ENCODE measurements at places on chromosomes 2 and 18.

- no peak for DNase-seq
Observed at GRCh38 chr2:71782323-71782722, 329.0 kb downstream of the DYSF start.

- no peak for DNase-seq
Observed at GRCh38 chr18:9280849-9281248, 53.7 kb upstream of the TWSG1 start.

- no peak for DNase-seq
Observed at GRCh38 chr2:176642074-176642473, 372.8 kb downstream of the MTX2 start.

DNA sequence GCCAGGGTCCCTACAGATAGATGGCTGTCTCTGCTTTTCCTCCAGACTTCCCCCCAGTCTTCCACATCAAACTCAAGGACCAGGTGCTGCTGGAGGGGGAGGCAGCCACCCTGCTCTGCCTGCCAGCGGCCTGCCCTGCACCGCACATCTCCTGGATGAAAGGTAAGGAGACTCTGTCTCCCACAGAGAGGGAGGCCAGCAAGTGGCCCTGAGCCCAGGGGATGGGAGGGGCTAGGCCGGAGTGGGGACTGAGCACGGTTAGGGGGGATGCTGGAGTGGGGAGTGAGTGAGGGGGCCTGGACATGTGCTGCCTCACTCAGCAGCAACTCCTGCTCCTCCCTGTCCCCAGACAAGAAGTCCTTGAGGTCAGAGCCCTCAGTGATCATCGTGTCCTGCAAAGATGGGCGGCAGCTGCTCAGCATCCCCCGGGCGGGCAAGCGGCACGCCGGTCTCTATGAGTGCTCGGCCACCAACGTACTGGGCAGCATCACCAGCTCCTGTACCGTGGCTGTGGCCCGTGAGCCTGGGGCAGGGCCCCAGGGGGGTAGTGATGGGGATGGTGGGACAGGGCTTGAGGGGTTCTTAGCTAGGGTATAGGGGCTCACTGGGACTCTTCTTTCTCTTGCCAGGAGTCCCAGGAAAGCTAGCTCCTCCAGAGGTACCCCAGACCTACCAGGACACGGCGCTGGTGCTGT is 10.4 kb upstream of the GMPPA start:
- DNase-seq: no peak

GRCh38 chr18:24959051-24959476 is 392.9 kb downstream of the ZNF521 start:
- no peak for DNase-seq

DNA sequence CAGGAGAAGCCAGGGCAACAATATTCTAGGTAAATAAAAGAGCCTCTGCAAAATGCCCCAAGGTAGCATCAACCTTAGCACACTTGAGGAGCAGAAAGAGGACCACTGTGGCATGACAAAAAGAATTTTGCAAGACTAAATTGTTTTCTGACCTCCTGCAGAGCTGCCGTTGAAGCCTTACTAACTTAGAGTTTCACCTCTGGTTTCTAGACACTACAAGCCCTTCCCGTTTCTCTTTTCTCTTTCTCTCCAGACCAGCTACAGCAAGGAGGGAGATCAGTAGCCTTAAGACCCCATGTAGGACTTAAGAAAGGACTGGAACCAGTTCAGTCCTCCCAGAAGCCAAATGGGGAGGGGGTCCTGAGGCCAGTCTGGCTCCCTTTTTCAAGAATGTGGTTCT is 73.3 kb upstream of the SP3 start:
- no peak for DNase-seq

DNA sequence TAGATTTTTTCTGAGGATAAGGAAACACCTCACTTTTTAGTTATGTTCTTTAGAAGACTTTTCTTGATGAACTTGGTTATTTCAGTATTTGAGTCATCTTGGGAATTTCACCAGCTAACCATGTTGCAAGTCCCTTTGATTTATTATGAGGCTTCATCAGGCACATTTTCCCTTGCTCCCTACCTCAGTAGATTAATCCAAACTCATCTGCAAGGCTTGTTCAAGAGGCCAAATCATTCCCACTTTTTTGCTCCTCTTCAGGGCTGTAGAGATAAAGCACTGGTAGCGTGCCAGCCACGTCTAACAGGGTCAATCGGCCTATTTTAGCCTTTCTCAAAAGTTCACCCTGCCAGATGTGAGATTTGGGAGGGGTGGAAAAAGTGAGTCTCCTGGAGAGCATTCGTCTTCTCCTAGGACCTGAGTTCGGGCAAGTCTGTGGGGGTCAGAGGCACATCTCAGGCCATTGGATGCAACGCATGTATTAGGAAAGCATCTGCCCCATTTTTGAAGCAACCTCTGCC is 120.3 kb downstream of the RDH14 start:
- no peak for DNase-seq

DNA sequence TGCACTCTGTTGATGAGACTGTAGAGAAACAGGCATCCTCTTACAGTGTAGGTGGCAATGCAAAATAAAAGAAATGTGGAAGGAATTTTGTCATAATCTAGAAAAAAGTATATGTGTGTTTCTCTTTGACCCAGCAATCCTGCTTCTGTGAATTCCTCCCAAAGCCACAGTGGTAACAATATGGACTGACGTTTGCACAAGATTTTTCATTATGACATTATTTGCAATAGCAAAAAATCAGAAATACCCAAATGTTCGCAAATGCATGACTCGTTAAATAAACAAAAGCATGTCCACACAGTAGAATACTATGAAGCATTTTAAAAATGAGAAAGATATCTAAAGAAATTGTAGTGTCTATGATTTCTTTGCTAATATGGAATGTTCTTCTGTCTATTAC is 255.2 kb upstream of the NRP2 start:
- no peak for DNase-seq

- DNase-seq: no peak
Observed at GRCh38 chr2:26946841-26947784, 23.3 kb upstream of the MAPRE3 start.

GRCh38 chr2:10036095-10036884 is 7.1 kb upstream of the KLF11 start:
- DNase-seq: no peak

- peak; percentile 11 for DNase-seq
Observed at GRCh38 chr2:241009601-241010530, 11.4 kb downstream of the SNED1 start.

GRCh38 chr2:47077442-47078117 is 77.5 kb downstream of the STPG4 start:
- no peak for DNase-seq

GRCh38 chr2:218446547-218446946 is 27.6 kb downstream of the VIL1 start:
- no peak for DNase-seq

- DNase-seq: no peak
Observed at GRCh38 chr2:202016579-202017227, 17.0 kb upstream of the FZD7 start.

GRCh38 chr18:9103376-9103873 is 926 bp downstream of the NDUFV2 start:
- peak; percentile 11 for DNase-seq

DNA sequence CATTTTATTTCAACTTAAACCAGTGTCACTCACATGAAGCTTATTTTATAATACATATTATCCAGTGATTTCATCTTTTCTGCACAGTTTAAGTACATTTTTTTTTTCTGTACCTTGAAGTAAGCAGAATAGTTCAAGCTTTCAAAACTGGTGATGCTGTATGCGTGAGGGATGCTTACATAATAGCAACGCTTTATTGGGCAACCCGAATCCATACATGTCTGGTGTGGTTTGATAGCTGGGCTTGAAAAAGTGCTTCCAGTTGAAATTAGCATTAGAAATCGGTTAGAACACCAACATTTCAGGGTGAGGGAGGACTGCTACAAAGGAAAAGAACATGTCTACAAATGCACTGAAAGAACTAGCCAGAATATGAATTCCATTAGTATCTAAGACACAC is 117.4 kb downstream of the MBP start:
- no peak for DNase-seq

DNA sequence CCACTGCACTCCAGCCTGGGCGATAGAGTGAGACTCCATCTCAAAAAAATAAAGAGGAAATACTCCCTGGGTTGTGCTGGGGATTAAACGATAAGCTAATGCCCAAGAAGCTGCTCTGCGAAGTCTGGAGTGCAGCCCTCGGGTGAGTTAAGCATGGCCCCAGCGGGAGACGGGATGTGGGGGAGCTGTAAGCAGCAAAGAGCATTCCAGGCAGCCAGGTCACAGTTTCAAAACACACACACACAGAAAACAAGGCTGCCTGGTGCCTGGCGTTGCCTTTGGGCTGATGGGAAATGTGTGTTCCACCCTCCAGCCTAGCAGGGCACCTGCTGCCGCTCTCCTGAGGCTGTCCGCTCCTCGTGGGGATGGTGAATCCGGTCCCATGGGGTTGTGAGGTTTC is 24.1 kb downstream of the ODC1 start:
- no peak for DNase-seq

- no peak for DNase-seq
Observed at GRCh38 chr2:84297155-84297554, 161.9 kb downstream of the SUCLG1 start.

- DNase-seq: no peak
Observed at GRCh38 chr2:74566076-74566753, 11.7 kb downstream of the DOK1 start.

- no peak for DNase-seq
Observed at GRCh38 chr2:241931084-241931975, 61.8 kb downstream of the RTP5 start.

DNA sequence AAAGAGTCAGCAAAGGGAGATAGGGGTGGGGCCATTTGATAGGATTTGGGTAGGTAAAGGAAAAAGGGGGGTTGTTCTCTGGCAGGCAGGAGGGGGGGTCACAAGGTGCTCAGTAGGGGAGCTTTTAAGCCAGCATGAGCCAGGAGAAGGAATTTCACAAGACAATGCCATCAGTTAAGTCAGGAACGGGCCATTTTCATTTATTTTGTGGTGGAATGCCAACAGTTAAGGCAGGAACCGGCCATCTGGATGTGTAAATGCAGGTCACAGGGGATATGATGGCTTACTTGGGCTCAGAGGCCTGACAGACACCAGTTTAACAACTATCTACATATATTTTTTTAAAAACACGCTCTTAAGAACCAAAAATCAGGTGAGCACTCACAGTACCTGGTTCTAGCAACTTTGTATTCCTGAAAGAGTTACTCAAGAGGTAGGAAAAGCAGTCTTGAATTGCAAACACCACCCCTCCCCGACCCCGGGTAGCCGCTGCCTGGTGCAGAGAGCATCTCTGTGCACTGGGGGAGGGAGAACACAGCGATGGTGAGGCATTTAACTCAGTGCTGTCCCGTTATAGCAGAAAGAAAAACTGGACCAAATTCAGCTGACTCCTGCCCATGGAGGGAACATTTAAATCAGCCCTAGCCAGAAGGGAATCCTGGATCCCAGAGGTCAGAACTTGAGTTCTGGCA is 414.5 kb upstream of the KLHL29 start:
- no peak for DNase-seq

DNA sequence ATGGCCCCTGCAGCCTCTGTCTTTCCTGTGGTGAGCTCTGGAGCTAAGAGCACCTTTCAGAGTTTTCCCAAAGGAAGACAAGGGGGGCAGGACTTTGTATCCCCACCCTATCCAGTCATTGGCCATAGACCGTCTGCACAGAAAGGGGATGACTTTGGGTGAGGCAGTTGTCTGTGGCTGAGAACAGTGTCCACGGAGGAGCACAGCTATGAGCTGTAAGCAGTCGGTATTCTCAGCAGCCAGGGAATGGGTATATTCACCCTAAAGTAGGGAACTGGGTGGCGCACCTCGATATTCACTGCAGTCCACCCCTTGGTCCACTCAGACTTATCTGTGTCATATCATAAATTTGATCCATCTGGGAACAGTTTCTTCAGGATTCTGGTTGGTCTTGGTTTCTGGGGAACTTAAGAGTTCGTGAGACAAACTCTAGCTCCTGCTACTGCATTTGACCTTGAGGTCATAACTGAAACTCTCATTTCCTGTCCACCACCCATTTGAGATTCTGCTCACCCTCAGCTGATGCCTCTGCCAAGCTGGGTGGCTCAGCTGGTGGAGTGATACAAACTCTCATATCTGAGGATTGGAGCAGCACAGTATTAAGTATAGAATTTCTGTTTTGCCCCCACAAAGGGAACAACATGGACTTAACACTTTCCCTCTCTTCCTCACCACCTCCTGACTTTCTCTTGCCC is 45.2 kb upstream of the SCG2 start:
- no peak for DNase-seq

GRCh38 chr2:105328281-105329196 is 996 bp downstream of the TGFBRAP1 start:
- DNase-seq: peak; percentile 53

DNA sequence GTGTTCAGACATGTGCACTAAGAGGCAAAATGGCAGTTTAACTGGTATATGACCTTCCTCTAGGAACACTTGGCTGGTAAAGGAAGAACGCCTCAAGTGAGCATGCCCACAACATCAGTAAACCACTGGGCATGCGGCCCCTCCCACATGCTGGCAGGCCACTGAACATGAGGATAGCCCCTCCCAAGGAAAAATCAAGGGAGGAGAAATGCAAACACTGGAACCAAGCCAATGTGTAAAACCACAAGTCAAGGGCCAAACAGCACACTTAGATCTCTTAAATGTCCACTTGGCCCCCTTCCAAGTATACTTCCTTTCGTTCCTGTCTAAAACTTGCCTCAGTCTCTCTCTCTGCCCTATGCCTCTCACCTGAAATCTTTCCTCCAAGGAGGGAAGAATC is 980.8 kb downstream of the TSN start:
- peak; percentile 4 for DNase-seq

DNA sequence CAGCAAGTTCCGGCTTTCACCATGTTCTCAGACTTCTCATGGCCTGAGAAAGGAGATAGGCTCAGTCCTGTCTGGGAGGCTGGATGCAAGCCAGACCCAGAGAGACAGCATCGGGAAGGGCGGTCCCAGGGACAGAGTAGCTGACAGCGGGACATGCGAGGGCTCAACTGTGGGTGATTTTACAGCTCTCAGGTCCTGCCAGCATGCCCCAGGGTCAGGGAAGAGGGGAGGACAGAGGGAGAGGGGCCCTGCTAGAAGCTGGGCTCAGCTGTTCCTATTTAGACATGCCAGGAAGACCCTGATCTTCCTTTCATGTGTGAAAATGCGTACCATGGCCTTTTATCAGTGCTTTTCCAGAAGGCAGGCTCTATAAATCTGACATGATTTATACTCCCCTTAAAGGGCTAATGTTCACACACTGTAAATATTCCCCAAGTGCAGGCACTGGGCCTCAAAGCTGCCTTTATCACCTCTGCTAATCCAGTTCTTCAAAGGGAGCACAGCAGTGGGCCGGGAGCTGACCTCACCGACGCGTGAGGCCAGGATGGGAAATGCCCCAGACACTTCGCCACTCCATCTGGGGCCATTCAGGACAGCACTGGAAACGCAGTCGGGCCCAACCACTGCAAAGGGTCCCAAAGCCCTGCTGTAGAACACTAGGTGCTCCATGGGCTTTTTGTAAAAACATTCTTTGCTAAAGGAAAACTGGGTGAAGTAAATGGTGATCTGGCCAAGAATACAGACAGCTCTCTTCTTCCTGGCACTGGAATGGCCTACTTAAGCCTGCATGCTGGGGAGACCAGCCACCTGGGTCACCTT is 96.1 kb upstream of the LMAN1 start:
- no peak for DNase-seq

DNA sequence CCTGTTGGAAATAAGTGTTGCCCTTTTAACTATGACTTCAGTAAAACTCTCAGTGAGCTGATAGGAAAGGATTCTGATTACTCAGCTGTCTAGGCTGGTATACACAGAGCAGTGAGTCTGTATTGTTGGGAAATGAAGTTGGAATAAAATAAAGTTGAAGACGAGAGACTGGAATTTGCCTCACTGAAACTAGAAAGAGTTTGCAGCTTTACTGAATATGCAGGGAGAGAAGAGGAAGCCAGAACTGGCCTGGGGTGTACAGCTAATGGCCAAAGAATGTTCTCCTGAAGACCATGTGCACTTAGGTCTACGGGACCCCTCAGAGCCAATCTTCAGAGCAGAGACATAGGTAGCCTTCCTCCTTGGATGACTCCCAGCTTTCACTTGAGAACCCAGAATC is 26.5 kb downstream of the EIF4E2 start:
- DNase-seq: no peak

All from COR-L47 (cell line).